GM12892 (cell line): ENCODE measurements at places on chromosomes 12 and 14.

DNA sequence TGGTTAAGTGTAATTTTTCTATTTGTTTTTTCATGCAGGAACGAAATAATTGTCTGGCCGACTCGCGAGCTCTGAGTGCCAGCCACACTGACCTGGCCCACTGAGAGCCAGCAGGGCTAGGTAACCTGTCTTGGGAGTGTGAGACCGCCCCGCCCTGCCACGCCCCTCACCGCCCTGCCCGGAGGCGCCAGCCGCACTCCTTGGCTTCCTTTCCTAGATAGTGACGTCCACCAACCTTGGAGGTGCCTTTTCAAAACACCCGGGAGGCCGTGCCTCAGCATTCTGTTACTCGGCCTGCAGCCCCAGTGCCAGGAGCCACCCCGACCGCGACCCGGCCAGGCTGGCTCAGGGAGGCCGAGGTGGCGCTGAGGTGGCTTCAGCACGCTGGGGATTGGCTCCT lies 21.7 kb downstream of the XRCC3 start:
- no peak for DNase-seq

GRCh38 chr14:90499121-90499520 lies 102.3 kb downstream of the CALM1 start:
- DNase-seq = no peak

DNA sequence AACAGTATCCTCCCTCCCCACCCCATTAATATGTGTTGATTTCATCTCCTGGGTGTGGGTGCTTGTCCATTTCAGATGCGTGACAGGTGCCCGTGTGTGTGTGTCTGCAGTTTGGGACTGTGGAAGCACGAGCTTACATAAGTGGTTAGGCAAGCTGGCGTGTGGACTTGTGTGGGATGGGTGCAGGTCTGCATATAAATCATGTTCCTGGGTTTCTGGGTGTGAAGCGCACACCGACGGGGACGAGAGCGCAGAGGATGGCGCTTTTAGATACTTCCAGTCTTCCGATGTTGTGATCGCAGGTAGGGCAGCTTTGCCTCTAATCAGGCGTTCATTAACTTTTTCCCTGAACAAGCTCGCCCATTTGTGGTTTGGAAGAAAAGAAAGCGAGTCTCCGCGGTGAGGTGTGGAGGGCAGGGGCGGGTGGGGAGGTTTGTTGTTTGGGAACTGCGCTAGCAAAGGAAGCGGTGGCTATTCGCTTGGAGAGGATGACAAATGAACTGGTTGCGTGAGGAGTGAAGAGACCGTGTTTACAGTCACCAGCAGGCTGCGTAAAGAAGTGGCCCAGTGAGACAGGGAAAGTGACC lies 865 bp downstream of the RGS6 start:
- DNase-seq = no peak

GRCh38 chr12:5830111-5830510 lies 114.9 kb downstream of the ANO2 start:
- no peak for DNase-seq

GRCh38 chr12:78096909-78097597 lies 266.4 kb downstream of the NAV3 start:
- no peak for DNase-seq

GRCh38 chr12:53820514-53821306 lies 68.9 kb upstream of the CISTR start:
- no peak for DNase-seq

GRCh38 chr14:93085911-93086310 lies 29.8 kb downstream of the ITPK1 start:
- no peak for DNase-seq

GRCh38 chr12:124814741-124815613 lies 48.7 kb downstream of the SCARB1 start:
- no peak for DNase-seq

- DNase-seq = no peak
Measured at GRCh38 chr12:53353257-53353655, 17.1 kb upstream of the SP7 start.

- no peak for DNase-seq
Measured at GRCh38 chr12:14356147-14356546, 9.3 kb upstream of the ATF7IP start.

GRCh38 chr12:4809449-4810218 lies 89.4 kb downstream of the GALNT8 start:
- DNase-seq = peak; percentile 21

- DNase-seq = no peak
Measured at GRCh38 chr12:22377731-22378496, 43.4 kb upstream of the ST8SIA1 start.

DNA sequence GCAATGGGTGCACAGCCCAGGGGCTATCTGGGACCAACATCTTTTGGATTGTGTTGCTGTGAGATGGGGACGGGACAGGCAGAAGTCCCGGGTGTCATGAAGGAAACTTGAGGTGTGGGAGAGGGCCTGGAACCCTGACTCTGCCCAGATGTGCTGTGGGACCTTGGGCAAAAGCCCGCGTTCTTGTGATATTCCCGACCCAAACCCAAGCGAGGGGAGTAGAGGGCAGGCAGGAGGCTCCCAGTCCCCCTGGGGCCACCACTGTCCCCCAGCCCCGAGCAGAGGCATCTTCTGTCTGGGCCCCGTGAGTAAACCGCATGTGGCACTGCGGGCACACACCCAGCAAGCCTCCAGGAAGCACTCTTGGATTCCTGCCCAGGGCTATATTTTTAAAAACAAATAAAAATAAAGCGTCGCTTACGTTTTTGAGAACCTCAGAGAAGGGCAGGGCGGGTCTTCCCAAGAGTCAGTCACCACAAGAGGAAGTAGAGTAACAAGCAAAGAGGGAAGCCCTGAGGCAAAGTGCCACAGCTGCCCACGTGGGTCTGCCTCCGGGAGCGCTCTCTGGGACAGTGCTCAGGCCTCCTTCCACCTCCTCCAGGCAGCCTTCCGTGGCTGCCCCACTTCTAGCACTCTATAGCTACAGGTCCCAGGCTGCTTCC lies 39.5 kb downstream of the BEGAIN start:
- no peak for DNase-seq

- DNase-seq = no peak
Measured at GRCh38 chr12:125053821-125054220, 11.4 kb upstream of the AACS start.

GRCh38 chr12:14956024-14956891 lies 5.1 kb downstream of the ARHGDIB start:
- DNase-seq = no peak

- DNase-seq = no peak
Measured at GRCh38 chr14:55348766-55349453, 62.7 kb downstream of the ATG14 start.

GRCh38 chr14:75833326-75834020 lies 148.3 kb downstream of the TGFB3 start:
- no peak for DNase-seq
